EL (cell line): ENCODE measurements at places on chromosomes 11 and 22.

DNA sequence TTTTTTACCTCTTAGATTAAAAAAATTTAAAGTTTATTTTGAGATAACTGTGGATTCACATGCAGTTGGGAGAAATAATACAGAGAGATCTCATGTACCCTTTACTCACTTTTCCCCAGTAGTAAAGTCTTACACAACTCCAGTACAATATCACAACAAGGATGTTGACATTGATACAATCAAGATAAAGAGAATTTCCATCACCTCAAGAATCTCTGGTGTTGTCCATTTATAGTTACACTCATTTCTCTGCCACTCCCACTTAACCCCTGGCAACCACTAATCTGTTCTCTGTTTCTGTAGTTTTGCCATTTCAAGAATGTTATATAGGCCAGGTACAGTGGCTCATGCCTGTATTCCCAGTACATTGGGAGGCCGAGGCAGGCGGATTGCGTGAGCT lies 10.5 kb upstream of the ZBED5 start:
- no peak for DNase-seq

DNA sequence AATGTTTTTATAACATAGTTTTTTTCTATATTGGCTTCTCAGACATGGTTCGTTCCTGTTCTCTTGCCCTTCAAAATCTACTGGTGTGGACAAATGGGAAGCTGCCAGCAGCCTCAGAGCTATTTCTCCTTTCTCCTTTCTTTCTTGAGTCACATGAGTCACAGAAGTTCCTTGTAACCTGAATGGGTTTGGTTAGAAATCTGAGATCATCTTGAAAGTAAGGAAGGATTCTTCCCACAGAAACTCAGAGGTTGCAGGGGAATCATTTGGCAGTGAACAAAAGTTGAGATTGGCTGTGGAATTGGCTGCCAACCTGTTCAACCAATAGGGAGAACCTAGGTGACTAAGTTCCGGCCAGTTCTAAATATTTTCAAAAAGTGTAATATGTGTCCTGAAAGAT lies 12.5 kb downstream of the PLET1 start:
- no peak for DNase-seq

DNA sequence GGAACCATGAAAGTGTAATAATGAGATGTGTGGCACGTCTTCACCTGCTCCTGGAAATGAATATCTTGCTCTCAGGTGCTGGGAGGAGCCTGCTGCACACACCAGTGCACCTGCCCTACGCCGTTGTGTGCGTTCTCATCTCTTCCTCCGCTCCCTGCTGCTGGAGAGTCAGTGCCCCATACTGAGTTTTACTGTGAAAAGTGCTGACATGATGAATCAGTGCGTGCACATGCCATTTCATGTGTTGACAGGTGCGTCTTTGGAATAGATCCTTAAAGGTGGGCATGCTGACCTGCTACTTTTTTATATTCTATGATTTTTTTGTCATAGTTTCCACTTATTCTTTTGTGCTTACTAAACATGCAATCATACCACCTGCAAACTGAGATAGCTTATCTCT lies 1015.8 kb downstream of the BRD1 start:
- no peak for DNase-seq

DNA sequence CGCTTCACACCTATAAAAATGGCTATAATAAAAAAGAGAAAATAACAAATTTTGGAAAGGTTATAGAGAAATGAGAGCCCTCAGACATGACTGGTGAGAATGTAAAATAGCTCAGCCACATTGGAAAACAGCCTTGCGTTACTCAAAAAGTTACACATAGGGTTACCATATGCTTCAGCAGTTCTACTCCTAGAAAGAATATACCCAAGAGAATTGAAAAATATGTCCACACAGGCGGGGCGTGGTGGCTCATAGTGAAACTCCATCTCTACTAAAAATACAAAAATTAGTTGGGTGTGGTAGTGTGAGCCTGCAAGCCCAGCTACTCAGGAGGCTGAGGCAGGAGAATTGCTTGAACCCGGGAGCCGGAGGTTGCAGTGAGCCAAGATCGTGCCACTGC lies 7.6 kb upstream of the JHY start:
- no peak for DNase-seq

DNA sequence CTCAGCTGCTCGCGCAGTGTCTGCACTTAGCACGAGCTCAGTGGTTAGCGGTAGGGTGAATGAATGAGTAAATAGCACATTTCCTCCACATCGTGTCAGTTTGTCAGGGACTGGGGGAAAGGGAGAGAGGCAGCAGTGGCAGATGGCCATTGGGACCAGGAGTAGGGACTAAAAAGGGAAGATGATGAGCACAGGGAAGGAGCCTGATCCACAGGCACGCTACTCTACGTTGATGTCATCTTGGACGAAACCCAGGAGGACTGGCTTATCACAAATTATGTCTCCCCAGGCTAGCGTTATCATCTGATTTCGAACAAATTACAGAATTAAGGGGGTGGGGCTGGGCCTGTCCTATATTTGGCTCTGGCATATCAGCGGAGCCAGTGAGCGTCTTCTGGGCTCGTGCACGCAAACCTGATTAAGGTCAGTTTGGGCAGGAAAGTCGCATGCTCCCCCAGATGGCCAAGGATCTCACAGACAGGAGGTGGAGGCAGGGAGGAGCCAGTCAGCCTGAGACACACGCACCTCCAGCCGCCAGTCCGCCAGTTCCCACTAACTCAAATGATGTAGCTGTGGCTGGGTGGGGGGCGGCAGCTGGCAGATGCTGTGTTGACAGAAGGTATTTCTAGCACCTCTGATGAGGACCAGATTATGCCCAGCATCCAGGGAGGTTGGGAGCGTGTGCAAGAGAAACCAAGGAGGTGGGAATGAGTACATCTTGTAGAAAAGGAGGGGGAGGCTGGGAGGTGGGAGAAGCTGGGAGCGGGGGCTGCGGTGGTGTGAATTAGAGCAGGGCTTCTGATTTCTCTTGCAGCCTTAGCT lies 97.4 kb upstream of the PRDM11 start:
- no peak for DNase-seq

- DNase-seq, result peak; percentile 94
Observed at GRCh38 chr11:117946842-117947526, 17.8 kb upstream of the TMPRSS13 start.
